ENCODE measurements at places on chromosomes 1 and 21.

- no peak for DNase-seq
These were observed 33.4 kb upstream of the TENT5B start for GRCh38 chr1:27045973-27046558.

GRCh38 chr1:51295926-51296325 is 34.4 kb downstream of the TTC39A start:
- DNase-seq = no peak

DNA sequence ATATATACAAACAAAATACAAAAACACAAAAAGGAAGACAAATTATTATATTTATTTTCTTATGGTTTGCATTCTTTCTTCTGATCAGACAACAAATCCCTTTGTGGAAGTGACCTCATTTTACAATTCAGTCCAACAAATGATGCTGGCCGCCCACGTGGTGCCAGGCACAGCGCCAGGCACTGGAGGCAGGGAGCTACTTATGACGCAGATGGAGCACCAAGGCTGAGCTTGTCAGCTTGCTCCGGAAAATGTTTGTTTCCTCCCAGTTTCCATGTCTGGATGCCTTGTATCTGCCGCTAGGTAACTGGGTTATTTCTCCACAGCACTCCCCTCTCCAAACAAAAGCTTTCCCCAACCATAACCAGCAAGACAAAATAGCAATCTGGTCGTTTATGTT is 30.7 kb upstream of the CD34 start:
- no peak for DNase-seq

GRCh38 chr21:42350318-42350910 is 380 bp downstream of the TFF2 start:
- no peak for DNase-seq

GRCh38 chr1:238239343-238239742 is 348.6 kb upstream of the ZP4 start:
- DNase-seq = no peak

DNA sequence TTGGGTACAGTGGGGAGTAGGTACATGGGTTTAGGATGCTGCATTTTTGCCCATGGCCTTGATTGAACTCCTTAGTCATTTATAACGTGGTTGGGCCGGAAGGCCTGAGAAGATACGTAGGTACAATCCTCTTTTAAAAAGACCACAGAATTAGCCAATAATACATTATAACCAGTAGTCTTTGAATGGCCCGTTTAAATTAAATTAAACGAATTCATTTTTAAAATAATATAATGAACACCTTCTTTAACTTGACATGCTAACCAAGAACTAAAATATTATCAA is 20.1 kb upstream of the ADAR start:
- DNase-seq = no peak

GRCh38 chr1:244815600-244816099 is 19.8 kb upstream of the COX20 start:
- DNase-seq = no peak

GRCh38 chr1:180310095-180310494 is 80.0 kb downstream of the LHX4 start:
- DNase-seq = no peak

- no peak for DNase-seq
These were observed 25.3 kb downstream of the CR1L start for GRCh38 chr1:207670192-207670591.

GRCh38 chr1:38919130-38919529 is 22.5 kb downstream of the RHBDL2 start:
- DNase-seq = no peak

GRCh38 chr1:59241909-59242308 is 55.0 kb upstream of the FGGY start:
- DNase-seq = no peak

- no peak for DNase-seq
These were observed 121.8 kb downstream of the HFM1 start for GRCh38 chr1:91282695-91283420.

- no peak for DNase-seq
These were observed 1.6 kb upstream of the MOV10 start for GRCh38 chr1:112672842-112673241.

GRCh38 chr1:15128520-15129313 is 24.8 kb upstream of the TMEM51 start:
- no peak for DNase-seq

DNA sequence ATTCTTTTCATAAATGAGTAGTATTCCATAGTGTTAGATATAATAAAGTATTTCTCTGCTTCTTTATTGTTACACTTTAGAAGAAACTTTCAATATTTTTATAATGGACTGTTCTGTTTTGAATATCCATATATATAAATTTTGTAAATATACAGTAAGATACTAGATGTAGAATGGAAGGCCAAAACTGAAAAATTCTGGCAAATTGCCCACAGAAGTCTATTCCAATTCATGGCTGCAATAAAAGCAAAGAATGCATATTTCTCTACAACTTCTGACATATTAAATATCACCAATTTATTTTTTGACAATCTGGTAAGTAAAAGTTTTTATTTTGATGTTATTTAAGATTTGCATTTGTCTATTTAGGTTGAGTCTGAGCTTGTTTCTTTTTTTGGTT is 532.5 kb downstream of the NCAM2 start:
- no peak for DNase-seq

DNA sequence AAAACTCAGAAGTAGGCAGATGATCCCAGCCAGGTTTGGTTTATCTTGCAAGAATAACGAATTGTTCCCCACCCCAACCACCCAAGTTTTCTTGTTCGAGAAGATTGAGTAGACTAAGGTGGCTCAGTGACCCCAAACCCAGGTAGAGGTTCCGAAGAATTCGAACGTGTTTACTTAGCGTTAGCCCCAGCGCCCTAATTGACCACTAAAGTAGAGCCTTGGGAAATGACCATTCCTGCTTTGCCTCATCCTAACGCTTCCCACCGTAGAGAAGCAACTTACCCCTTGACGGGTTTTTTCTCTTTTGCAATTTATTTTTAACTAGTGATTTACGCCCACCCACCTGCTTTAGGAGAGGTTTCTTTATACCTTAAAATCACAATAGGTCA is 870 bp downstream of the FBXO28 start:
- no peak for DNase-seq

DNA sequence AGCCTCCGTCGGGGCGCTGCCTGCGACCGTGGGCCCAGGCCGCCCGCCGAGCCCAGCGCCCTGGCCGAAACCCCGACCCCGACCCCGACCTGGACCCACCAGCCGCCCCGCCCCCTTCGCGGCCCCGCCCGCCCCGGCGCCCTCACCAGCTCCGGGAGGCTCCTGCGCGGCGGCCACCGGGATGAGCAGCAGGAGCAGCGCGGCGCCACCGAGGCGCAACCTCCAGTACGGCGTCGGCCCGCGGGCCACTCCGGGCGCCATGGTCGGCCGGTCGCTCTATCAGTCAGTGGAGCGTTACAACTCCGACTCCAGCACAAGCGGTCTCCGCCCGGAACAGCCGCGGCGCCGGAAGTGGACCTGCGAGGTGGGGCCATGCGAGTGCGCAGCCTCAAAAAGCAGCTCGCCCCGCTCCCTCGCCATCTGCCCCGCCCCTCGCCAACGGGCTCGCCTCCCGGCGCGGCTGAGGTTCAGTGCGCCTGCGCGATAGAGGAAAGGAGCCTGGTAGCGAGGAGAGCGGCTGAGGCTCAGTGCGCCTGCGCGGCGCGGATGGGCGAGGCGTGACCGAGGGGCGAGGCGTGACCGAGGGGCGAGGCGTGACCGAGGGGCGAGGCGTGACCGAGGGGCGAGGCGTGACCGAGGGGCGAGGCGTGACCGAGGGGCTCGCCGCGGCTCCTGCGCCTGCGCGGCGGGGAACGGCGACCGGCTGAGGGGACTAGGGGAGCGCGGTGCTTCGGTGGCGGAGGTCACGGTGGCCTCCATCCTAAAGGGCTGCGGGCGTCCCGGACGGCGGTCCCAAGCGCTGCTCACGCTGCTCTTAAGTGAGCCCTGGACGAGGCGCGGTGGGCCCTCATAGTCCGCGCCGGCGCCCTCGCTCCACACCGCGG is at the start of gene PTTG1IP:
TSS of gene PTTG1IP (minus strand) at position 335 of the 884 bp plus-strand sequence. CDS start at position 261, 74 bp downstream.
- DNase-seq = peak; percentile 84

DNA sequence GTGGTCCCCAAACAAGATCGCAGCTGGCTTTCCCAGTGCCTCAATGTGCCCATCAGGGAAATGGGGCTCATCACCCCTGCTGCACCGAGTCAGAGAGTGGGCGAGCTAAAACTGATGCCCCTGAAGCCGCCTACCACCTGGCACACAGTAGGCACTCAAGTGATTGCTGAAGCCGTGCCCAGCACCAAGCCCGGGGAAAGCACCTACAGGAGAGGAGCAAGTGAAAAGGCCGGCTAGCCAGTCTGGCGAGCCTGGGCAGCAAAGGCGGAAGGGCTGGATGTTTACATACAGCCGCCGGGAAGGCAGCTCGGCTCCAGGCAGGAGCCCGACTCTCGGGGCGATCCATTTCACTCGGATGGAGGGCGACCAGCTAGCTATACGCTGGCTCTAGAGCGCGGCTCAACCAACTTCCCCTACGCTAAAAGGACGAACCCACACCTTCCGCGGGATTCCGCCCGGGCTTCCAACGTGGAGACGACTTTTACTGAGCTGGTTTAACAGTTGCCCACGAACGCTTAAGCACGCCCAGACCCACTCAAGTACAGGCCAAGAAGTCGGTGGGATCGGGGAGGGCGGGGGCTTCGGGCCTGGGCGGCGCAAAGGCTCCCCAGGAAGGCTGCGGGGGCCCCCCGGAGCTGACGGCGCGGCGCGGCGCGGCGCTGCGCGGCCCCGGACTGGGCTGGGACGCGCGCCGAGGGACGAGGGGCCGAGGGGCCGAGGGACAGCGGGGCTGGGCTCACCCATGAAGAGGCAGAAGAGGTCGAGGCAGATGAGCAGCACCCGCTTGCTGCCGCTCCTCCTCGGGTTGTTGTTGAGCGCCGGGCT is 1.0 kb downstream of the PLPP3 start:
- DNase-seq = peak; percentile 12

- no peak for DNase-seq
These were observed 150.0 kb downstream of the TOMM20 start for GRCh38 chr1:234978397-234979295.

- DNase-seq = no peak
These were observed 1050.5 kb downstream of the TTLL7 start for GRCh38 chr1:82948386-82948785.

DNA sequence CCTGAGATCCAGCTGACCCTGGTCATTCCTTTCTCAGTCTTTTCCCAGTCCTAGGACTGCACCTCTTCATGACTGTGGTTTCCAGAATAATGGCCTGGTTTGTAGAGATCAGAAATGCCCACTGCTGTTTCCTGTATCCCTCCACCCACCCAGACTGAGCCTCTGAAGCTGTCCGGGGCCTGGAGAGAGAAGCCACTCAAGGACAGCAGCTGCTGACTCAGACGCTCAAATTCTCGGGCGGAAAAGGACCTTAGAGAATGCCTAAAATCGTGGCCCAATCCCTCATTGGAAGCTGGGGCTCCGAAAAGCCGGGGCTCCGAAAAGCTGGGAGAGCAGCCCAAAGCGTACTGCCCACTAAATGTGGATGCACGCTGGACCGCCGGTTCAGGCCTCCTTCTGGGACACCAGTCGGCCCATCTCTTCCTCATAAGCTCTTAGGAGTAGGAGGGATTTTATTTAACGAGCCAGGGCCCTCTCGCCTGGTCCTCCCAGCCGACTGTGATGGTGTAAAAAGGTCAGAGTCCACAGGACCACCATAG is 7.8 kb upstream of the GPR61 start:
- DNase-seq = no peak

GRCh38 chr1:18874600-18874999 is 15.1 kb upstream of the TAS1R2 start:
- DNase-seq = no peak

DNA sequence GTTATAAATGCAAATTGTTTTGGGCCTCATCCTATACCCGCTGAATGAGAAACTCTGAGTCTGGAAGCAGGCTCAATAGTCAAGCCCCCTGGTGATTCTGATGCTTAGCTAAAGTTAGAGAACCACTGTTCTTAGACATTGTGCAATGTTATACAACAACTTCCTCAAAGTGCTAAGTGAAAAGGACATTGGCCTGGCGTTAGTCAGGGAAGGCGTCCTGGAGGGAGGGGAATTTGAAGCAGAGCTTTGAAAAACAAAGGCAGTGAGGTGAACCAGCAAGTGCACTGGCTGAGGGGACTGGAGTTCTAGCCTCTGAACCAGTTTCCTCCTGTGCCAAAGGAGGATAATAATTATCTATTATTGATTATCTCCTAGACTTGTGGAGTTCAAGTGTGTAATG is 5.1 kb downstream of the CD1D start:
- no peak for DNase-seq

DNA sequence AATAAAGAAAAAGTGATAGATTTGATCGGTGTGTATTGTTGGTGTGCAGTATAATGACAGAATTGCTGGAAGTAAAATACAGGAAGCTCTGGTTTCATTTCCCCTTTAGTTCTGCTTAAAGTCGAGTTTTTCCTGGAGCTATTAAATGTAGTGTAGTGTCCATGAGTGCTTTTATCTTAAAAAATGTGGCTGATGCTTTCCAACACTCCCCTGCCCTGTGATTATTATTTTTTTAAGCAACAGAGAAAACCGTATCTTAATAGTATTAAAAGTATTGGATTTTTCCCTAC is 1.1 kb downstream of the LGALS8 start:
- no peak for DNase-seq

- DNase-seq = no peak
These were observed 98.3 kb upstream of the FGGY start for GRCh38 chr1:59198564-59198963.

DNA sequence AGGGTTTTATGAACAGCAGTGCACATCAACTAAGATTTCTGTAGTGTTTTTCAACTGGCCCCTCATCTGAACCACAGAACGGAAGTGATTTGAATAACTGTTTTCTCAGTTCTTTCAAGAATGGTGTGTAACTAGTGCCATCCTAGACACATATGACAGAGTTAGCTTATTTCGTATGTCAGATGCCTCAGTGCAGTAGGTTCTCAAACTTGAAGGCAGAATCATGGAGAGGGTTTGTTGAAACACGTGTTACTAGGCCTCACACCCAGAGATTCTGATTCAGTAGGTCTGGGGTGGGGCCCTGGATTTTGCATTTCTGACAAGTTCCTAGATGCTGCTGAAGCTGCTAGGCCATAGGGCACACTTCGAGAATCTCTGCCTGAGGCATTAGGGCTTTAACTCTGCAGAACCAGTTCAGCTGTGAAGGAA is 49.0 kb downstream of the SCCPDH start:
- DNase-seq = no peak

DNA sequence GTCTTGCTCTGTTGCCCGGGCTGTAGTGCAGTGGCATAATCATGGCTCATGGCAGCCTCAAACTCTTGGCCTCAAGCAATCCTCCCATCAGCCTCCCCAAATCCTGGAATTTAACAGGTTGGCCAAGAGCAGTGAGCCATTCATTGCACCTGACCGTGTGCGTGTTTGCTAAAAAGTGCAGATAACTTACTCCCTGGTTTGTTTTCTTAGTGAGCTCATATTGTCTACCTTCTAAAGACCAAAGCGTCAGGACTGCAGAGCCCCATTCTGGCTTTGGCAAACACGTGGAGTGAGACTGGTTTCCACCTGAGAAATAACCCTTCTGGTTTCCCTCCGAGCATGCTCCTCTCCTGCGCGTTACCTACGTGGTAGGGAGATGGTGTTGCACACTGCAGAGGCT is 32.2 kb upstream of the CA6 start:
- DNase-seq = no peak

- DNase-seq = no peak
These were observed 31.7 kb upstream of the TMEM125 start for GRCh38 chr1:43238085-43238484.
